ENCODE measurements at places on chromosomes 12 and 14.

DNA sequence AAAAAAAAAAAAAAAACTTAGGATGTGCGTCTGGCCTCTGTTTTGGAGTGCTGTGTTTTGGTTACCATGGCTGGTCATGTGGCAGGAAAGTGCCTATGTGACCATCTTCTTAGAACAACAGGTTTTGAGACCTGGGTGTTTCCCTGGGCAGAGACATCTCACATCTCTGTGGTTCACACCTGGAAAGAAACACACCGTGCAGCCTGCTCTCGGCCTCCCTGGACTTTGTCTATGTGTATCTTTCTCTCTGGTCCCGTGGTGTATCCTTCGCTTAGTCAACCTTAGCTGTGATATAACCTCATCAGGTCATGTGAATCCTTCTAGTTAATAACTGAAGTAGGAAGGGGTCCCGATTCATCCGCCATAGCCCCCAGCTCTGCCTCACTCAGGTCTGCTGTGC, 22.6 kb downstream of the ACADS start:
- no peak for DNase-seq

- no peak for DNase-seq
Measured at GRCh38 chr12:128806573-128806972, 17.2 kb downstream of the SLC15A4 start.

DNA sequence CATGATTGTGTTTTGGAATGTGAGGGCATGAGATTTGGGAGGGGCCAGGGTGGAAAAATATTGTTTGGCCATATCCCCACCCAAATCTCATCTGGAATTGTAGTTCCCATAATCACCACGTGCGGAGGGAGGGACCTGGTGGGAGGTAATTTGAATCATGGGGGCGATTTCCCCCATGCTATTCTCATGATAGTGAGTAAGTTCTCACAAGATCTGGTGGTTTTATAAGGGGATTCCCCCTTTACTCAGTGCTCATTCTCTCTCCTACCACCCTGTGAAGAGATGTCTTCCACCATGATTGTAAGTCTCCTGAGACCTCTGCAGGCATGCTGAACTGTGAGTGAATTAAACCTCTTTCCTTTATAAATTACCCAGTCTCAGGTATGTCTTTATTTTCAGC, 15.7 kb downstream of the OR10P1 start:
- DNase-seq, result no peak

DNA sequence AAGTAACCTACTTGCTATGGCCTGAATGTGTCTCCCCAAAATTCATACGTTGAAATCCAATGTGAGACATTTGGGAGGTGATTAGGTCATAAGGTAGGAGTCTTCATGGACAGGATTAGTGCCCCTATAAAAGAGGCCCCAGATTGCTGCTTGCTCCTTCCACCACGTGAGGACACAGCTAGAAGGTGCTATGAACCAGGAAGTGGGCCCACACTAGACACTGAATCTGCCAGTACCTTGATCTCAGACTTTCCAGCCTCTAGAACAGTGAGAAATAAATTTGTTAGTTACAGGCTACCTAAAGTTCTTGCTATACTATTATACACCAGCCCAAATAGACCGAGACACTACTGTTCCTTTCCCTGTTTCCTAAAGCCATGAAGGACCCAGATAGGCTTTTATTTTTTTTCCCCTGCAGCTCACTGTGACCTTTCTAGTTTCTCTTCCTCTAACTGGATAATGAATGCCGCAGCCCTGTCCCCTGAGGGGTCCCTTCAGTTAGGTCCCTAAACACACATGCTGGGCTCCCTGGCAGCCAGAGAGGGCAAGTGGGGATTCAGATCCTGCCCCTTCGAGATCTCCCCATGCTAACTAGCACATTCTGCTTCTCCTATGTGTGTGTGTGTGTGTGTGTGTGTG, 19.3 kb downstream of the SLC25A3 start:
- DNase-seq, result no peak

- no peak for DNase-seq
Measured at GRCh38 chr12:92074889-92075288, 70.8 kb downstream of the BTG1 start.

Data from BE2C (cell line).